NCI-H1436 (cell line): ENCODE measurements at places on chromosomes 16 and 17.

GRCh38 chr17:3923466-3924190, 7.4 kb upstream of the P2RX1 start:
- DNase-seq, result no peak

- no peak for DNase-seq
Observed at GRCh38 chr16:2700786-2701185, 18.5 kb downstream of the KCTD5 start.

- DNase-seq, result no peak
Observed at GRCh38 chr17:57972151-57972550, 15.9 kb downstream of the VEZF1 start.

DNA sequence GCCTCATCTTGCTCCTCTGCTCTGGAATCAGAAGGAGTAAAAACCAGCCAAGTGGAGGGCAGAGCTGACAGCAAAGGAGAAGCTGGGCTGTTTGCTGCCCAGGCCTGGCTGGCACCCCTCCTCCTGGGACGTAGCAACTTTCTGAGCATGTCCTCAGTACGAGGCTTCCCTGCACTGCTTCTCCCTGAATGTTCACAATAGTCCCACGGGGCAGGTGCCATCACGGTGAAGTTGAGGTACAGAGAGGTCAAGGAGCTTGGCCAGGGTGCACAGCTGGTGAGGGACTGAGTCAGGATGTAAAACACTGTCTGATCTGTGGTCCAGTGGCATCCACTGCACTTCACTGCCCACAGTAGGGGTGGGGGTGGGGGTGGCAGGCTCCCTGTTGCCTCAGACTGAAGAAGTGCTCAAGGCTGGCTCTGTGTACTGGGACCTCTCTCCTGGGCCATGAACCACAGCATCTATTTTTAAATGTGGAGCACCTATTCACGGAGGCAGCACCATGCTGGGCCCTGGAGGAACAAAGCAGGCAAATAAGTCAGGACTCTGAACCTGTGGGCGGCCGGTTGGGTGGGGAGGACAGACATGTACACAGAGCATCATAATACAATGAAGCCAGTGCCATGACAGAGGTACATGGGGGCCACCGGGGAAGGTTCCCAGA, 369.5 kb downstream of the SEC14L1 start:
- no peak for DNase-seq

DNA sequence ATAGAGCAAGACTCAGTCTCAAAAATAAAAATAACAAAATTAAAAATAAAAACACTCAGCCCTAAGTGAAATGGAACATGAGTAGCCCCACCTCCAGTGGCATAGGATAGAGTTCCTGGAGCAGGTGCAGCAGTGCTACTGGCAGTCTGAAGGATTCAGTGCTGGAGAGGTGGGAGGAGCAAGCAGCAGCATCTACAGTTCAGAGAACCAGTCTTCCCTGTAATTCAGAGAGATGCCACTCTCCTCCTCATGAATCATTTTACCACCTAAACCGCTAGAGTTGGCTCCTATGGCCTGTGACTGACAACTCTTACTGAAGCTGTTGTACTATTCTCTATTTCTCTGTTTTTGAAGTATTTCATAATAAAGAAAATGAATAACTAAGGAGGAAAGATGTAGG, 56.0 kb upstream of the SMURF2 start:
- DNase-seq, result peak; percentile 7

GRCh38 chr16:9763505-9763904, 418.7 kb downstream of the GRIN2A start:
- no peak for DNase-seq
